T-helper 17 cell (primary cell): ENCODE measurements at places on chromosomes 4 and X. TPM values are rescaled to one million over a fixed set of nuclear protein-coding genes. Genes with fewer than 3 reads are reported as not detected.
A peak's percentile ranks its signal among the peaks of the same experiment; 100 is the strongest.

- peaks cover 19% of the 10 kb centered on the region for H3K27me3 ChIP-seq
- no peaks in the 10 kb centered on the region for H3K4me1 ChIP-seq
- H3K36me3 ChIP-seq, result no peaks in the 10 kb centered on the region
Measured at GRCh38 chr4:8318509-8318908, 49.0 kb downstream of the HTRA3 start.

MAGEA6 gene
- not detected for total RNA-seq

DNA sequence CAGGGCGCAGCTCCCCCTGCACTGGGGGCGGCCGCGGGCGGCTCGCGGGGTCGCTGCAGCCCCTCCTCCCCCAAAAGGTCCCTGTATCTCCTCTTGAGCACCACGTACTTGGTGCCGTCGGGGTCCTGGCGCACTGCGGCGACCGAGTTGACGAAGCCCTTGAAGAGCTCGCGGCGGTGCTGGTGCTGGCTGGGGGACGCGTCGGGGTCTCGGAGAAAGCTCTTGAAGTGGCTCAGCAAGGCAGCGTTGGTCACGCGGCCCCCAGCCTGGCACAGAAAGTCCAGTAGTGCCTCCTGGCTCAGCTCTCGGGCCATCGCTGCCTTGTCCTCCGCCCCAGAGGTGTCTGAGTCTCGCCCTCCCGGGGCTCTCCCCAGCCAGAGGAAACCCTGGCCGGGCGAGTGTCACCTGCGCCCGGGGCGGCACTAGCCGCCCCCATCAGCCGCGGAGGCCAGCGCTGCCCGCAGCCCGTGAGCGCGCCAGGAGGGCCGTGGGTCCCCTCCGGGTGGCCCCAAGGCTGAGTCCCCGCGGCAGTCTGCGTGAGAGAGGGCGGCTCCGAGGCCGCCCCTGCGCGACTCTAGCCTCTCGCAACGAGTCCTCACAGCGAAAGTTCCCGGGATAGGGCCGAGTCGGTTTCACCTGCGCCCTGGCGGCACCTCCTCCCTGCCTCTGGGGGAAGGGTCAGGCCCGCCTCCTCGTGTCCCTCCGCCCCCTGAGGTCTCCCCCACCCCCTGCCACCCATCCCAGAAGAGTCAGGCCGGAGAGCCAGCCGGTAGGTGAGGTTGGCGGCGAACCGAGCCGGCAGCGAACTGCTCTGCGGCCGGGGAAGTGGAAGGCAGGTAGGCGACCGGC lies at the start of gene SOWAHB:
Gene SOWAHB (minus strand): TSS at position 609 of the 849 bp plus-strand sequence. CDS start 295 bp downstream, at position 314.
- H3K4me3 ChIP-seq, result peak within 1 kb of the TSS; percentile 61
- peaks cover 6% of the 10 kb centered on the region for H3K36me3 ChIP-seq
- H3K27ac ChIP-seq, result peak within 1 kb of the TSS; percentile 3
- H3K27me3 ChIP-seq, result peaks cover 20% of the 10 kb centered on the region
- H3K4me1 ChIP-seq, result peaks cover 9% of the 10 kb centered on the region

EPHA5 gene
- total RNA-seq, result not detected

DNA sequence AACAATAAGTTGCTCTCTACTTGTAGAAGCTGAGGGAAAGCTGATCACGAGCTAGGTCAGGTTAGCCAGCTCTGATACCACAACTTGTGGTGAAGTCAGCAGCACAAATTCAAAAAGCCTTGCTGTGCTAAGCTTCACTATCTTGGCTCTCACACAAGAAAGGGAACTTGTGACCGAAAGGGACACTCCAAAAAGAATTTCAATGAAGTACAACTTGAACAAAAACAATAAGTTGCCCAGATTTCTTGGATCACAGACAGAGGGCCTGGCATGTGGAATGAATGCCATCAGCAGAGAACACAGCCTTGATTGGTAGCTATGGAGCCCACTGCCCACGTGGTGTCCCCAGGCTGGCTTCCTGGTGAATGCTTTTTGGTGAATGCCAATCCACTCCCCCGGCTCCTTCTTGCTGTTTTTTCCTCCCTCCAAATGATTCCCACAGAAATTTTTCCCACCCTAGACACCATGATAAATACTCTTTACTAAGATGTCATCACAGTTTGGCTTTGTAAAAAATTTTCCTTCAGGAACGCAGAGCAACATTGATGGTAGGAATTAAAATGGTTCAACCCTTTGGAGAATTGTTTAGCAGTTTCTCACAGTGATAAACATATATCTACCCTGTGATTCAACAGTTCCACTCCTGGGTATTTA lies 82.6 kb downstream of the ANXA3 start:
- no peak for DNase-seq
- no peak overlapping the region for H3K4me3 ChIP-seq
- H3K27me3 ChIP-seq, result peaks cover 15% of the 10 kb centered on the region
- peaks cover 9% of the 10 kb centered on the region for H3K4me1 ChIP-seq

DNA sequence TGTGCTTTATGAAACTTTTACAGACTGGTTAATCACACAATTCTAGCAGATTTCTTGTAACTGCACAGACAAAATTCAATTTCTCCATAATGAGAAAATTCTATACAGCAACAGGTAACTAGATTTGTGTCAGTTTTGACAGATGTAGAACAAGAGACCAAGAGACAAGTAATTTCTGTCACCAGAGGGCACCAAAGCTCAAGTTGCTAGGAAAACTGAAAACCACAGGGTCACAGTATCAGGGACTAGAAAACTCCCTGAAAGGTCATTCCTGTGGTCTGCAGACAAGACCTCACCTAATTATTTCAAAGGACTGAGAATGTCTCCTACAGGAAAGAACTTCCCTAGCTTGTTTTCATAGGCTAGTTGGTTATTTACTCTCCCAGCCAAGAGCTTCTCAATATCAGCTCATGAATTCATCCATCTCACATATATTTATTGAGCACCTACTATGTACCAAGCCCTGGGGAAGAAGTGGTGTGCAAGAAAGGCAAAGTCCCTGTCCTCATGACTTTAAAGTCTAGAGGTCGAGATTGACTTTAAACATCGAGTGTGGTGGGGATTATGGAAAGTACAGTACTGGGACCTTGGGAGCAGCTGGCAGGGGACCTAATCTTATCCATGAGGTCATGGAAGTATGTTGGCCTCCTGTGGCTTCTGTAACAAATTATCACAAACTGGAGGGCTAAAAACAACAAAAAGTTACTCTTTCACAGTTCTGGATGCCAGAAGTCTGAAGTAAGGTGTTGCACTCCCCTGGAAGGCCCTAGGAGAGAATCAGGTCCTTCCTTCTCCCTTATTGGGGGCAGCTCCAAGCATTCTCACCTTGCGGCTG lies 47.8 kb upstream of the SETD7 start:
- peaks cover 9% of the 10 kb centered on the region for H3K4me1 ChIP-seq
- peaks cover 8% of the 10 kb centered on the region for H3K27me3 ChIP-seq
- H3K4me3 ChIP-seq, result no peak overlapping the region
- H3K27ac ChIP-seq, result no peak overlapping the region

- H3K4me1 ChIP-seq, result no peaks in the 10 kb centered on the region
- no peaks in the 10 kb centered on the region for H3K27me3 ChIP-seq
- no peaks in the 10 kb centered on the region for H3K36me3 ChIP-seq
- no peak overlapping the region for H3K4me3 ChIP-seq
Measured at GRCh38 chrX:45683914-45684313, 483.2 kb upstream of the DIPK2B start.

DNA sequence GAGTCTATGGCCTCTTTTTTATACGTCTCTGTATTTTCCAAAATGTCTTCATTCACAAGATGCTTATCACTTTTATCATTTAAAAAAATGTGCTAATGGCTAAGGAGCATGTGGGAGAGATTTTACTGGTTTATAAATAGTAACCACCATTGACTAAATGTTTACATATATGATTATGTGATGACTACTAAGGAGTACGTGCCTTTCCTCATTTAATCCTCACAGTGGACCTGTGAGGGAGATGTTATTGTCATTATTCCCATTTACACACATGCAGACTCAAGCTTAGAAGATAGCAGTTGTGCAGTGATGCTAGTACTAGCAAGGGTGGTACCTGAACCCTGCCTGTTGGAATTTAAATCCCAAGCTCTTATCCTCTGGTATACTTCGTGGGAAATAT lies 2.4 kb downstream of the SRD5A3 start:
- DNase-seq, result no peak
- no peak overlapping the region for H3K4me3 ChIP-seq
- no peaks in the 10 kb centered on the region for H3K36me3 ChIP-seq

GRCh38 chr4:35710343-35710742 lies 534.0 kb downstream of the ARAP2 start:
- no peaks in the 10 kb centered on the region for H3K27me3 ChIP-seq
- no peaks in the 10 kb centered on the region for H3K4me1 ChIP-seq
- no peak overlapping the region for H3K27ac ChIP-seq
- DNase-seq, result no peak
- no peaks in the 10 kb centered on the region for H3K36me3 ChIP-seq

GRCh38 chrX:153057281-153057680 lies 1.0 kb downstream of the PNMA3 start:
- no peak overlapping the region for H3K27ac ChIP-seq
- no peak overlapping the region for H3K4me3 ChIP-seq
- no peaks in the 10 kb centered on the region for H3K36me3 ChIP-seq
